ENCODE measurements at places on chromosomes 6 and 20. TPM values are rescaled to one million over a fixed set of nuclear protein-coding genes. Genes with fewer than 3 reads are reported as not detected.

DNA sequence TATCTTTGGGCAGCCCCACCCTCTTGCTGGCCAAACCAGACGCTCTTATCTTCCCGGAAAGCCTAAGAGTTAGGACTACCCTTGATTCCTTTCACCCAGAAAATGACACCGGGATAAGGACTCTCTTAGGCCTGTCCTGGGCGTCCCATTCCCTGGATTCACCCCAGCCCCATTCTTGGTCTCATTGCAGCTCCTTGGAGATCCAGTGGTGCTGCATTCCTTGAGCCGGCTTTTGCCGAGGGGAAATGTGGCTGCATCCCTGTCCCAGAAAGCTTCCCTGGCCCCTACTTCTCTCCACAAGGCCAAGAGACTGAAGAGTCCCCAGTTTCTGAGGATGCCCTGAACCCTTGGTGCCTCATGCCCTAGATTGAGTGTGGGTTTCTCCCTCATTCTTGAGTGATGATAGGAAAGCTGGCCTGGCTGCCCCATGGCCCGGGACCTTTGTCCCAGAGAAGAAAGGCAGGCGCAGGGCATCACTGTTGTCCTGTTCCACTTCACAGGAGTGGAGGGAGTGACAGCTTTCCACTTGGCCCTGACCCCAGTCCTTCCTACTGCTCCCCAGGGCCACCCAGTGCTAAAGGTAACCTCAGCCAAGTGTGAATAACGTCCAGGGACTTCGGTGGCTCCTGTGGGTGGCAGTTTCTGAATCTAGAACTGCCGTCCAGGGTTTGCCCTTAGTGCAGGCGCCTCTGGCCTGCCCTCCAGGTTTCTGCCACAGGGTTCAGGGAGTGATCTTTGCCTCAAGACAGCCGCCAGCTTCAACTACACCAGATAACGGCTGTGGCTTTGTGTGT is 42.7 kb upstream of the MYL9 start:
- no peak for DNase-seq

DNA sequence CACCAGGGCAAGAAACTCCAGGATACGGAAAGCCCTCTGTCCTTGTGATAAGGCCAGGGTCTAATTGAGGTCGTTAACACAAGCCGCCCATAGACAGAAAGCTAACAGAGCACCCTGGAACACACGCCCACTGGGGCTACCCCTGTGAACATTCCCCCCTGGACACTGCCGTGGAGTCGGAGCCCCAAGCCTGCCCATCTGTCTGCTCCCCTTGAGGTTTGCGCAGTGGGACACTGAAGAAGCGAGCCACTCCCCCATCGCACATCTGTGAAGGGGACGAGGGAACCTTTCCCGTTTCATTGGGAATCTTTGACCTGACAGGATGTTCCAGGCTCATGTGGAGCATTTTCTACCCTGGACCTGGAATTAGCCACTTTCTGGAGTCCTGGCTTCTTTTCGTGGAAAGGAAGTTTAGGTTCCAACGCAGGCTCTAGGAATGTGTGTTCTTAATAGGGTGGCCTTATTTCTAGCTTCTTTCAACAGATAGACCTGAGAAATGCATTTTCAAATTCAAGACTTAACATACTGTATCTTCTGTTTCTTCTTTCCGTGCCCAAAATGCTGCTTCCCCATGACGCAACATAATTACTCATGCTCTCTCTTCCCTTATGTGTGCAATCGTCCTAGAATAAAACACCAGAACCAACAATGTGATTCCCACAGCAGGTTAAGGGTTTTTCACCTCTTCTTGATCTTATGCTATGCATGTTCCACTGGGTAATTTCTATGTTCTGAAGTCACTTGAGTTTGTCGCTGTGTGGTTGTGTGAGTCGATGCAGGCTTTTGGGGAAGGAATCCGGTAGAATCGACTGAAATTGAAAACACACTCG is 161.1 kb downstream of the ERMARD start:
- no peak for DNase-seq

DNA sequence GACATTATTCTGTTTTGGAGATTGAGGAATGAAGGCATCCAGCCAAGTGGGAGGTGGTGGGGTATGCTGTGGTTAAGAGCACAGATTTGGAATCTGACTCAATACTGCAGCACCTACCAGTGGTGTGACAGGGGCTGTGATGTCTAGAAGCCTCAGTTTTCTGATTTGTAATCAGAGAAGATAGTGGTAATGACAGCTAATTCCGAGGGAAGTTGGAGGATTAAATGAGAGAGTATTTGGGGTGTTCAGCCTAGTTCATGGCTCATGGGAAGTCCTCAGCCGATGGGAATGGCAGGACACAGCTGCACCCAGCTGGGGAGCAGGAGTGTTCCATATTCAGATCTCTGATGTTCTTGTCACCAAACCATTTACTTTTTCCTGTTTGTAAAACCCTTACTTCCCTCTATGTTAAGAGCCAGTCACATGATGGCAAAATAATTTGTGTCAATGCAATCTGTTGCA is 9.3 kb downstream of the SLC9A8 start:
- no peak for DNase-seq

Gene WFDC5
- not detected for total RNA-seq

DNA sequence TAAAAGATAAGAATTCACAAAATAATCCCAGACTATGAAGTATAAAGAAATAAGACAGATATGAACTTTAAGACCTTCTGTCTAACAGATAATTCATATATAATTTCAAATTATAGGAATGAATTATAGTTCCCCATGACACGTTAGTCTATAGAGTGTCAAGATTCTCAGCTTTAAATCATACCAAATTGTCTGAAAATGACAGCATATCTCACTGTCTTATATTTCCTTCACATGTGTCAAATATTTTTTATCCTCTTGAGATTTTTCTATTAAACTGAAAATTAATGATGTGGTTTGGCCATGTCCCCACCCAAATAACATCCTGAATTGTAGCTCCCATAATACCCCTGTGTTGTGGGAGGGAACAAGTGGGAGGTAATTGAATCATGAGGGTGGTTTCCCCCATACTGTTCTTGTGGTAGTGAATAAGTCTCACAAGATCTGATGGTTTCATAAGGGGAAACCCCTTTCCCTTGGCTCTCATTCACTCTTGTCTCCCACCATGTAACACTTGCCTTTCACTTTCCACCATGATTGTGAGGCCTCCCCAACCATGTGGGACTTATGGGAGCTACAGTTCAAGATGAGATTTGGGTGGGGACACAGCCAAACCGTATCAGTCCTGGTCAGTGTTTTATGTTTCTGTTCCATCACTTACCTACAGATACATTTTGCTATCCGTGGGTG is 825.3 kb upstream of the GJE1 start:
- DNase-seq: no peak

DNA sequence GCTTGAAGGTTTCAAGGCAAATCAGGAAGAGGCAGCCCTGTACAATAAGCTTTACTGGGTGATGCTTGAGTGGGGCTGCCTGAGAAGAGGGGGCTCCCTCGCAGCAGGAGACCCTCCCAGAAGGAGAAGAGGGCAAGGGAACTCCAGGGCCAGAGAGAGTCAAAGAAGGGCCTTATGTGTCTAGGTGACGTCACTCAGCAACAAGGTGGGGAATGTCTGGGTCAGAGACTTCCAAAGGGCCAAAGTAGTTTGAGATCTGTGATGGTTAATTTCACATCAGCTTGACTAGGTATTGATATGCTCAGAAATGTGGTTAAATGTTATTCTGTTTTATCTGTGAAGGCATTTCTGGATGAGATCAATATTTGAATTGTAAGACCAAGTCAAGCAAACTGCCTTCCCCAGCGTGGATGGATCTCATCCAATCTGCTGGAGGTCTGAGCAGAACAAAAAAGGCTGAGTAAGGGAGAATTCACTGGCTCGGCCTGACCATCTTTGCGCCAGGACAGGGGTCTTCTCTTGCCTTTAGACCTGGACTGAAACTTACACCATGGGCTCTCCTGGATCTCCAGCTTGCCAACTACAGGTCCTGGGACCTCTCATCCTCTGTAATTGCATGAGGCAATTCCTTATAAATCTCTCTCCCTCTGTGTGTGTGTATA is 35.9 kb downstream of the MAS1 start:
- DNase-seq: no peak

Gene FAM217A
- not detected for total RNA-seq

Gene PPP1R11
- total RNA-seq: 61.4 TPM

Gene GPLD1
- total RNA-seq: 1.4 TPM

- DNase-seq: no peak
Observed at GRCh38 chr6:56958481-56958880, 3.6 kb downstream of the BEND6 start.

- DNase-seq: no peak
Observed at GRCh38 chr20:34085544-34086040, 26.5 kb downstream of the EIF2S2 start.

Gene GSTA3
- total RNA-seq: not detected

DNA sequence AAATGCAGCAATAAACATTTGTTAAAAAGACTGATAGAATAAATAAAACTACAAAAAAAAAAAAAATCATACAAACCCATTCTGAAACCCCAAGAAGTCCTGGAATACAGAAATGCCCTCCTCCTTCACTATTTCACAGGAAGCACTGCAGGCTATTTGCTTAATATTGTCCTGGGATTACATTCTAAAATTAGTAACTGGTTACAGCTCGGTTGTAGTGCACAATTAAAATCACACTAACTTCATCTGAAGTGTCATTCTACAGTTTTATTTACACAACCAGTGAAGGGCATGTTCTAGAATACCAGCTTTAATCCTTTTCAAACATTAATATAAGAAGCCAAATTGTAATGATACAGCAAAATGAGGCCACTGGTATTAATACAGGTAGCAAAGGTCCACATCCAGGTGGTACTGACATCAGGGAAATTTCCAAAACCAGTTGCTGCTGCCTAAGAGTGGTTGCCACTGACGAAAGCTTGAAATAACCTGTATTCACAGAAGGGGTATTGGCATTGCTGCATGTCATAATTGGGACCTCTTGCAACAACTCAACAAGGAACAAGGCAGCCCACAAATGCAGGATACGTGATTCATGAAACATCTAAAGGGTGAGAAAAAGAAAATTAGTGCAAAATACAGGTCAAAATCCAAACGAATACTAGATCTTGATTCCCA is 26.9 kb downstream of the AKIRIN2 start:
- DNase-seq: no peak

Gene SPTLC3
- total RNA-seq: 0.55 TPM

All from T-cell (primary cell).